MV-4-11 (cell line): ENCODE measurements at places on chromosomes 12 and 14.
A peak's percentile ranks its signal among the peaks of the same experiment; 100 is the strongest.

GRCh38 chr12:131950182-131950913 lies 606 bp downstream of the EP400 start:
- DNase-seq = no peak

DNA sequence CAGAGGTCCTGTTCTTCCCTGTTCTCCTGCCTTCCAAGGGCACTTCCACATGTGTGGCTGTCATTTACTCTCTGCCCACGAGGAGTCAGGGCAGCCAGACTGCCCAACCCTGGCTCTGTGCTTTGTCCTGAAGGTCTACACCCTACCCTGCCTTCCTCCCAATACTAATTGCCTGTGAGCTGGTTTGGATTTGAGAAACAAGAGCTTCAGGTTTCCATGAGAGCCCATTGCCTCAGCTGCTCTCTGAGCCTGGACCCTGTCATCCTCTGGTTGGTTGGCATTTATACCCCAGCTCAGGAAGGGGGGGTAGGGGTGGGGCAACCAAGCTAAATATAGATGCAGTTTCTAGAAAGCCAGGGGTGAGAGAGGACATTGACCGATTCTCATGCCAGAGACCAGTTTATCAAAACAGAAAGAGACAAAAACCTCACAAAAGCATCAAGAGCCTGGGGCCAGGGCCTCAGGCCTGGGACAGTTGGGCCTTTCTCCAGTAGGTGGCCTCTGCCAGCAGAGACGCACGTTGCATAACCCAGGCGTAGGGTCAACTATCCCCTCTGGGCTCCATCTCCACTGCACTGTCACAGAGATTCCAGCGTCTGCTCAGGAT lies 34.5 kb downstream of the VDR start:
- DNase-seq = peak; percentile 60

- no peak for DNase-seq
Observed at GRCh38 chr12:113933201-113933786, 32.8 kb downstream of the RBM19 start.

- DNase-seq = no peak
Observed at GRCh38 chr12:121942145-121942718, 23.8 kb downstream of the CFAP251 start.

GRCh38 chr14:35879151-35879648 lies 53.1 kb downstream of the BRMS1L start:
- DNase-seq = peak; percentile 75

GRCh38 chr12:47028981-47029708 lies 50.3 kb upstream of the PCED1B start:
- no peak for DNase-seq

- no peak for DNase-seq
Observed at GRCh38 chr12:10320643-10321042, 13.0 kb downstream of the KLRD1 start.

DNA sequence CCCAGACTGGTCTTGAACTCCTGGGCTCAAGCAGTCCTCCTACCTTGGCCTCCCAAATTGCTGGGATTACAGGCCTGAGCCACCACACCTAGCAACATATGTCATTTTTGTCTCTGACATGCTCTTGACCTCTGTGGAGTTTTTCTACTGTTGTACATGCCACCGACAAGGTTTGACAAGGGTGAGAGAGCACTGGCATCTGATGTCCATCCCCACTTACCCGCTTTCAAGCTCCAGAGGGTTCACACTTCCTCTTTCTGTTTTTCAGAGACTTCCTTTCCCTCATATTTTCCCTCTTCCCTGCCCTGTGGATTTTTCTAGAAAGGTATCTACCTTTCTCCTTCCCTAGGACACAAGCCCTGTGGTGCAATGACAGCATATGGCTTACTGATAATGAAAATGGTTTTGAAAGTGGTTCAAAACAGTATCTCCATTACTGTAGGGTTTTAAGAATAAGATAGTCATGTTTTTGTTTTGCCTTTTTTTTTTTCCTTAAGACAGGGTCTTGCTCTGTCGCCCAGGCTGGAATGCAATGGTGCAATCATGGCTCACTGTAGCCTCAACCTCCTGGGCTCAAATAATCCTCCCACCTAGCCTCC lies 27.7 kb upstream of the PLEKHG3 start:
- DNase-seq = peak; percentile 52

DNA sequence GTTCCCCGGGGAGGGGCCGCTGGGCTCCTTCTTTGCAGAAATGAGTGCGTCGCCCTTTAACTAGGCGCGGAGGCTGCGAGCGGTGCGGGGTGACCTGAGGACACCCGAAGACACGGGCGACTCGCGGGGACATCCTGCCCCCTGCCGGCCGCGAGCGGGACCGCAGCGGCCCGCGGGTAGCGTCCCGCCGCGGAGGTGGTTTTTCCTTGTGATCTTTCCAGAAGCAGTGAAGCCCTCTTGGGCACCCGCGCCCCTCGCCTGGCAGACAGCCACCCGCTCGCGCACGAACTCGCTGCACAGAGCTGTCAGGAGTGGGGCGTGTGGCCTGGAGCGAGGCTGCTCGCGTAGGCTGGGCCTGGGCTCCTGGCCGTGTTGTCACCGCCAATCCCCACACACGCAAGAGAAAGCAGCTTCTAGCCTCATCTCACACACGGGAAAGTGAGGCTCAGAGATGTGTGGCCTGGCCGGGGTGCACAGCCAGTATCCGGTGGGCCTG lies 67.2 kb downstream of the DIO3 start:
- DNase-seq = peak; percentile 54

DNA sequence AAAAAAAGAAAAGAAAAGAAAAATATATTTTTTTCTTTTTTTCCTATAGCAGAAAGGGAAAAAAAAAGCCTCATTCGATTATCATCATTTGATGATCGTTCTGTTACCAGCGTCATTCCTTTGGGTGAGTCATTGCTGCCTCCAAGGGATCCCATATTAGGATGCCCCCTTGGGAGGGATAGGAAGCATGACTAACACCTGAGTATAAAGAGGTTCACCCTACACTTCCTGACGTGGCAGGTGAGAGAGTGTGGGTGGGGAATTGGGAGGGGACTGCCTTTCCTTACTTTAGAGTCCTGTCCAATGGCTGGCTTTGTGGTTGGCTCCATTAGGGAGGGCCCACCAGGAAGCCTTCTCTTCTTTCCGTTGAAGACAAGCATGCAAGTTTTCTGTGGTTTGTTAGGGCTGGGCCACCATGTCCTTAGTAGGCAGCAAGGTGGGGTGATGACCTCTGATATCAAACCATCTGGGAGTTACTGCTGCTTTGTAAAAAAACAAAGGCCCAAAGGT lies 56.1 kb upstream of the FUT8 start:
- DNase-seq = no peak

DNA sequence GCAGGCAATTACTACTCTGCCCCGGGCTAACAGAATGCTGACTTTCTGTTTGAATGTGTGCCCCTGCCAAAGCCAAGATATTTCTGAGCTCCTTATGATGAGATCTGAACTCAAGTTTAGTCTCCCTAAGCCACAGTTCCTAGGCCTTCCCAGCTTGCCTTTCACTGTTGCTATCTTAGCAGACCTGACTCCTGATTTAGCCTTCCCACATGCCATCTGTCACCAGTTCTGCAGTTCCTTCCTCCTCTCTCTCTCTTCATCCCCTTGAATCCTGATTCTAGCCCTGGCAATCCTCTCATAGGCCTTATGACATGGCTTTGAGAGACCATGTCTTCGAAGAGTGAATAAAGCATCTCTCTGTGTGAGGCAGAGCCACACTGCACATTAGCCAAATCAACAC lies 12.5 kb upstream of the SAMD4A start:
- no peak for DNase-seq

DNA sequence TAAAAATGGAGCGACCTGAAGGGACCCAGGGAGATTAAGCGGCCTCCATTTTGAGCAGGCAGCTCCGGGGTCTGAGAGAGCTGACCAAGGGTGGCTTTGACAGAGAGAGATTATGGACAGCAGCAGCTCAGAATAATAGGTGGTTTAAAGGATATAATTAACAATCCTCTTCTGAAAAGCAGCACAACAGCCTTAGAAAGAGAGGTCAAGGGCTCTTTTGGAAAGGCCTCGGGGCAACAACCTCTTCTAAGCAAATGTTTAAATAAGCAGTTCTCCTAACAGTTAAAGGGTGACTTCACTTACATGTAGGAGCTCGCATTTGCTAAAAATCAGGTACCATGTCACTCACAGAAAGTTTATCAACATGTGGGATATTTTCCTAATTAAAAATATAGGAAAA lies 87.2 kb upstream of the FRMD6 start:
- DNase-seq = no peak

DNA sequence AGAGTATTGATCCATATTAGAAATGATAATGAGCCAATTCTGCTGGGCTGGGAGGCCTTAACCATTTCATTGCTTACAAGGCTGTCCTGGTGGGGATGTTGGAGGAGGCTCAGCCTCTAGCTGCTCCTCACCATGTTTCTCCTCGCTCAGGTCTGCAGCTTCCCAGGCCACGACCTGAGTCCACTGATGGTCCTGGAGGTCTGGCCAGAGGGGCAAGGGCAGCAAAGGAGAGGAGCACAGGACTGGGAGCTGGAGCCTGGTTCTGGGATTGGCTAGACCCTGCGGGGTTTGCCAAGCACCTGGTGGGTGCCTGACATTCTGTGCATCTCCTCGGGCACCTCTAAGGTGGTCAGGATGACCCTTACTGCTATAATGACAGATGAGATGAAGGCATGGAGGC lies 92.6 kb downstream of the KIF26A start:
- DNase-seq = no peak
